MCF 10A (cell line): ENCODE measurements at places on chromosomes 7 and 10. TPM values are rescaled to one million over a fixed set of nuclear protein-coding genes. Genes with fewer than 3 reads are reported as not detected.

The PAX4 gene
- not detected in 2 replicates for total RNA-seq

The TSPAN13 gene
- 14.0 and 14.1 TPM in 2 replicates for total RNA-seq

The GIMAP5 gene
- total RNA-seq = not detected in 2 replicates

The NRG3 gene
- not detected in 2 replicates for total RNA-seq

The GRID1 gene
- not detected in 2 replicates for total RNA-seq

The CCL24 gene
- not detected in 2 replicates for total RNA-seq

The CTTNBP2 gene
- total RNA-seq = 0.17 and 0.98 TPM in 2 replicates

The ADIRF gene
- total RNA-seq = 60.3 and 89.0 TPM in 2 replicates

The VIPR2 gene
- total RNA-seq = not detected in 2 replicates

The DMBT1 gene
- total RNA-seq = 4.4 and 7.6 TPM in 2 replicates

The NOS3 gene
- total RNA-seq = 0.20 and 0.30 TPM in 2 replicates

The FAM237B gene
- total RNA-seq = not detected in 2 replicates

The LRRN3 gene
- not detected in 2 replicates for total RNA-seq

The IFIT1B gene
- not detected in 2 replicates for total RNA-seq

The PIK3AP1 gene
- total RNA-seq = not detected in 2 replicates

The STN1 gene
- total RNA-seq = 31.8 and 46.7 TPM in 2 replicates

The ACADSB gene
- 11.9 and 15.7 TPM in 2 replicates for total RNA-seq

The CRPPA gene
- total RNA-seq = 0.81 and 1.1 TPM in 2 replicates

The HYAL4 gene
- total RNA-seq = not detected in 2 replicates

The CDC14C gene
- not detected in 2 replicates for total RNA-seq

The TET1 gene
- 0.05 TPM in 1 of 2 replicates, not detected in the other for total RNA-seq

The KAZALD1 gene
- 2.4 and 6.7 TPM in 2 replicates for total RNA-seq

The DGKB gene
- not detected in 2 replicates for total RNA-seq

The OPN4 gene
- total RNA-seq = not detected in 2 replicates

The C10orf62 gene
- 0.26 TPM in 1 of 2 replicates, not detected in the other for total RNA-seq

The STX1A gene
- total RNA-seq = 21.9 and 24.2 TPM in 2 replicates
